ENCODE measurements at places on chromosomes 3 and 15.

DNA sequence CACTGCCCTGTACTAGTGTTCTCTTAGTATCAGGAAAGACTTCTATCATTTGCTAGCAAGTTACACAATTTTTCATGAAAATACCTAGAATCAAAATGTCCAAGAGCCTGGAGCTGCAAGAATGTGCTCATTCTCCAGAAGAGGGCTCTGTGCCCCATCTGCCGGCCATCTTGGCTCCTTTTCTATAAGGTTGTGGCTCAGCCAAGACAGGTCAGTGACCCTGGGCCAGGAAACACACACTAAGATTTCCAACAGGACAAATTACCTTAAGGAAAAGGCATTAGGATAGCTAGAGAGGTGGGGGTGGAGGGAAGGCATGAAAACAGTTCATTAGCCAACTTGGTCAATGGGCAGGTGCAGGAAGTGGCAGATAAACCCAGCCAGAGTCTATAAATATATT lies 20.7 kb downstream of the TIMP4 start:
- DNase-seq = peak; percentile 36

DNA sequence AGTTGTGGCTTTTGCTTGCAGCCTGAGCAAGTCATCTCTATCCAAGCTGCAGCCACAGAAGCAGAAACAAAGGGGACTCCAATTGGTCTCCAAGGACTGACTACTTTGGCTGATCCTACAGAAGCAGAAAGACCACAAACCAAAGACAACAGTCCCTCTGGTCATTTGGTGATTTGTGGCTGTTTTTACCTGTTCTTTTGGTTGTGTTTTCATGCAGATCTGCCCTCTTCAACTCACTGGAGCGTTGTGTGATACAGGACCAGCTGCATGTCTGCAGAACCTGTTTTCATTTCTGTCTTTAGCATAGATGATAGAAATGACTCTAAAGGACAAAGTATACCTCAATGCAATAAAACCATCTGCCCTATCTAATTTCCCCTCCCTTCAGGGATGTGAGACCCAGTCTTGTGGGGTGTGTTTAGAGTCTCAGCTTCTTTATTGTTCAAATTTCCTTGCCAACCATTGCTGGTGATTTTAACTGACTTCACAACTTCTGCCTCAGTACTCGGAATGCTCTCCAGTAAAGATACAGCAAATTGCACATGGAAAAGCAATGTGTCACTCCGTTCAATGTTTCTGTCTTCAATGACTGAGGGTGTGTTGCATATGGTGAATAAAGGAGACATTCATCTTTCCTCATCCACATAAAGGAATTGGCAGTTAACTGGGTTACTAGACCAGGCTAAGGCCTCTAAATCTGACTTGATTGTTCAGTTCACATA lies 48.9 kb upstream of the SLC7A14 start:
- no peak for DNase-seq

- DNase-seq = no peak
Measured at GRCh38 chr3:13197795-13198194, 124.6 kb upstream of the IQSEC1 start.

- DNase-seq = no peak
Measured at GRCh38 chr3:28758115-28758514, 409.5 kb upstream of the AZI2 start.

- DNase-seq = no peak
Measured at GRCh38 chr15:38477637-38478036, 23.7 kb downstream of the FAM98B start.

GRCh38 chr3:71415681-71416122 lies 167.8 kb downstream of the FOXP1 start:
- no peak for DNase-seq

DNA sequence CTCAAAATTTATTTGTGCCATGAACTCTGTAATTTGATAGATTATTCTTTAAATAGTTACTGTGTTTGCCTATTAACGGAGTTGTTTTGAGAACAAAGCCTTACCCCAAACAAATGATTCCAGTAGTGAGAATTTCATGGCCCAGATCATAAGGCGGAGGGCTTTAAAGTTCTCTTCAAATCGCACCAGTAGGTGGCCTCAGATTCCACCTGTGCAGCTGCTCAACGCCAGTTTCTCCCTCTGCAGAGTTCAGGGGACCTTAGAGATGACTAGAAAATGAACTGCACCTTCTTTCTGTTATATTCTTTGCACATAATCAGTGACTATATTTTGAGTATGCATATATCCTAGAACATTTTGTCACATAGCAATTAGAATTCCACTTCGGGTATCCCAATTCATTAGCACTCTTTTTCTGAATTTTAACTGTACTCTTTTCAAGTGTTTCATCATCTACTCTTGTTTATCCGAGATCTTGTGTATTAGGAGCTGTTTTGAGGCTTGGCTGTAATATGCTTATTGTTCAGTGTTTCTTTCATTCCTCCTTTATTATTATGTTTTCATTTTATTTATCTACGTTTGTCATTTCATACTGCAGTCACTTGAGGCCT lies 232.6 kb upstream of the CHRM5 start:
- DNase-seq = peak; percentile 65

GRCh38 chr3:45489730-45490309 lies 101.4 kb downstream of the LARS2 start:
- DNase-seq = no peak

All from hematopoietic multipotent progenitor cell (in vitro differentiated cells).